ENCODE measurements at places on chromosomes 3 and 15.

GRCh38 chr3:87997298-87997697, 61.5 kb downstream of the CGGBP1 start:
- peak; percentile 30 for DNase-seq

DNA sequence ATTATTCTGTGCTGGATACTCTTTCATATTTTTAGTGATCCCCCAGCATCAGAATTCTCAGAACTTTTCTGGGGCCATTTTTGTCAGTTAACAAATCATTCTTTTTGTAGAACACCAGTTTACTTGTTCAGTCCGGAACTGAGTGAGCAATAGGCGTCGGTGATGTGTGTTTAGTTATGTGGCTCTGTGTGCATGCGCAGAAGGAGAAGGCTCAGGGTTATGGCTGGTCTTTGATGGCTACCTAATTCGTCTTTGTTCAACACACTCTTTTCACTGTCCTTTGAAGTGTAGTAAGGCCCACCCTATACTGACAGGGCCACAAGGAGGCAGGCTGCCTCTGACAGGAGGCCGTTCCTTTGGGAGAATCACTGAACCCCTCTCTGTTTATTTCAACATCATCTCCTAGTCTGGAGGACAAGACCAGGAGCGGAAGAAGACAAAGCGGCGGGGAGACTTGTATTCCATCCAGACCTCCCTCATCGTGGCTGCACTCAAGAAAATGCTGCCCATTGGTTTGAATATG, 158.2 kb upstream of the CHRM5 start:
- no peak for DNase-seq

GRCh38 chr15:90665288-90666134, 51.6 kb upstream of the BLM start:
- peak; percentile 16 for DNase-seq

DNA sequence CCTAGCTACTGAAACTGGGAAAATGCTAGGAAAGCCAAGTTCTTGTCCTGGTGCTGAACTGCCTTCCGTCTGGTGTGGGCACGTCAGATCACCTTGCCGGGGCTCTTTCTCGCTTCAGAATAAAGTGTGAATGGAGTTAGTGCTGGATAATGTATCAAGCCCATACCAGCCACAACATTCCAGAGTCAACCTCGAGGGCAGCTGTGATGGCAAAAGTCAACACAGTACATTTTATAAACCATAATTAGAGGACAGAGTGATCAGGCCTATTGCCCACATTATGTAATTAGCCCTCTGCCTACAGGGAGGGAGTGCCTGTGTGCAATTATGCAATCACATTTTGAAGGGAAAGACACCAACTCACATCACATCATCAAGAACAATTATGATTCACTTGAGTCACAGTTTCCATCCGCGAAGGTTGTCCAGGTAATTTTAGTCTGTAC, 165.2 kb downstream of the RORA start:
- DNase-seq, result no peak

DNA sequence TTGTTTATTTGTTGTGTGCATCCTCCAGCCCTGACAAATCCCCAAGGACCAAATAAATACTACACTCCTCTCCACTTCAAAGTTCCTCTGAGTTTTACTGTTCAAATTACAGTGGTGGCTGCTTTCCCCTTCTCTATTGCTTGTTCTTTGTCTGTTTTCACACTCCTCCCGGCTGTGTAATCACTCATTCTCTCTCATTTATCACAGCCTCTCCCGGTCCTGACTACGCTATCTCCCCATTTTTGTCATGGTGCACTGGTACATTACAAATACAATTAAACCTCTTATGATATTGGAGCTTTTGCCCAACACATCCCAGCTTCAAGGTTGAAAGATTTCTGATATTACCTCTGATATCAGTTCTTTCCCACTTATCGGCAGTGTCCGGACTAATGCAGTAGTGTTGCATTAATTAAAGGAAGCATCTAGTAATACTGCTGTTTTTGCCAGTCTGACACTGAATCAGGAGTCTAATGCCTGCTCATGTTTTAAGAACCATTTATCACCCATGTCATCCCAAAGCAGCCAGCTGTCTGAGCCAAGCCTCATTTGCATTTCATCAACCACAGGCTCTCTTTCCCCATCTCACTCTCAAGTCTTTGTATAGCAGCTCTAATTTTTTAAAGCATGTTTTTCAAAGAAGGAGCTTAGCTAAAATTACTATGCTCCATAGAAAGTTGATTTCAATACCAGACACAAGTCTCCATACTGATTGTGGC, 740.5 kb downstream of the ROBO2 start:
- no peak for DNase-seq

DNA sequence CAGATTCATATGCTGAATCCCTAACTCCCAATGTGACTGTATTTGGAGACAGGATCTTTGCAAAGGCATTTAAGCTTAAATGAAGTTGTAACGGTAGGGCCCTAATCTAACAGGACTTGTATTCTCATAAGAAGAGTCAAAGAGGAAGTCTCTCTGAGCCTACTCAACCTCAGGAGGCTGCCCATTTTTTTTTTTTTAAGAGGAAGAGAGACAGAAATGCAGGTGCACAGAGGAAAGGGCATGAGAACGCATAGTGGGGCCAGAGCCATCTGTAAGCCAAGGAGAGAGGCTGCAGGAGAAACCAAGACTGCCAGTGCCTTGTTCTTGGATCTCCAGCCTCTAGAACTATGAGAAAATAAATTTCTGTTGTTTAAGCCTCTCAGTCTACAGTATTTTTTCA, 28.4 kb downstream of the ZNF860 start:
- DNase-seq, result no peak

GRCh38 chr15:68106656-68107055, 52.5 kb downstream of the PIAS1 start:
- no peak for DNase-seq

GRCh38 chr3:123287962-123288302, 86.2 kb downstream of the SEC22A start:
- no peak for DNase-seq

GRCh38 chr3:171453180-171453886, 6.9 kb downstream of the TNIK start:
- no peak for DNase-seq
